ENCODE measurements at places on chromosomes 16 and 17.

DNA sequence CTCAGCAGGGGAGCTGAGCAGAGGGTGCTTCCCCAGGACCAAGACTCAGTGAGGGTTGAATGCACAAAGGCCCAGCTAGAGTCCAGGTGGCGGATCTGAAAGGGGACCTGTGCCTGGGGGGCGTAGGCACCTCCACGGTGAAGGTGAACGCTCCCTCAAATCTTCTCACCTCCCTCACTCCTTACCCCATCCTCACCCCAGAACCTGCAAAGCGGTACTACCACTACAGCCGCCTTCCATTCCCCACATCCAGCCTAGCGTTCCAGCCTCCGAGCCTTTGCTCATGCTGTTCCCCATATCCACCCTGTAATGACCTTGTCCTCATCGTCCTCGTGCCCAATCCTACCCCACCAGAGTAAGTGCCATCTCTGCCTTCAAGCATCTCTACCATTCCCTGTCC is 30.6 kb downstream of the TRPV3 start:
- DNase-seq: no peak

DNA sequence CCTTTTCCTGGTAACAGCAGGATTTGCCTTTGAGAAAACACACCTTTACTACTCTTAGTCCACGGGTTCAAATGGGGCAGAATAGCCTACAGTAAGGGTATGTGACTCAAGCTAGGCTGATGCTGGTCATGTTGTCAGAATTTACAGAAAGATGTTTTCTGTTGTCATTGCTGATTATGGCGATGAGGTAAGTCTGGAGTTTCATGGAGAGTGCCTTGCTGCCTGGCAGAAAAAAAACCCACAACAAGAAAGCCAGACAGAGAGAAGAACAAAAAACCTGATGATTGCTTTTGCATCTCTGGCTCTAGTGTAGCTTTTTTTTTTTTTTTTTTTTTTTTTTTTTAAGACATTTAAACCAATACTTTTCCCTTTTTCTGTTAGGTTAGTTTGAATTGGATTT is 47.9 kb downstream of the SLC6A4 start:
- DNase-seq: no peak

- peak; percentile 25 for DNase-seq
These were observed 51.8 kb downstream of the SMPD3 start for GRCh38 chr16:68396481-68396880.

DNA sequence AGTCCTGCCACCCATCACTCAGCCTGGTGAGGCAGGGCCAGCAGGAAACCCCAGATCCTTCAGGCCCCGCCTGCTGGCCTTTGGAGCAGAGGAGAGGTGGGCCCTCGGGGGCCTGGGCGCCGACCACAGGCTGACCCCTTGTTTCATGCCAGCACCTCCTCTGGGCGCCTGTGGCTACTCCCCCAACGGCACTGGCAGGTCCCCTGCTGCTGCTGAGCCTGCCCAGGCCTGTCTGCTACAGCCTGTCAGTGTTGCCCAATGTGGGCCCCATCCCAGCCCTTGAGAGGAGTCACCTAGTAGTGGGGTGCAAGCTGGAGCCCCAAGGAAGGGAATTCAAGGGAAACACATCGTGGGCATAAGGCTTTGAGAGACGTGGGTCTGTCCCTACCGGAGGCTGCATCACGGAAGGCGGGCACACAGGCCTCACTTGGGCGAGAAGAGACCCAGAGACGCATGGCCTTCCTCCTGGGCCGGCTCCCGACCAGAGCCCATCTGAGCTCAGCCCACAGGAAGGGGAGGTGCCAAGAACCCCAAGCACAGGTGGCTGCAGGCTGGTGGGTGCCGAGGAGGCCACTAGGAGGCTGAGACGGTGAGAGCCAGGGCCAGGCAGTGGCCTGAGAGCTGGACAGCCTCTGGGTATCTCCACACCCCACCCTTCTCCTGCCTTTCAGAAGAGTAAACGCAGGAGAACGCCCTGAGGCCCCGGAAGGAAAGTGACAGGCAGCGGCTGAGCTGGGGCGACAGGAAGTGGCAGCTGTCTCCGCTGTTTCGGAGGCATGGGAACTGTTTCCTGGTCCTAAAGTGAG is 8.0 kb upstream of the FASN start:
- DNase-seq: peak; percentile 68

DNA sequence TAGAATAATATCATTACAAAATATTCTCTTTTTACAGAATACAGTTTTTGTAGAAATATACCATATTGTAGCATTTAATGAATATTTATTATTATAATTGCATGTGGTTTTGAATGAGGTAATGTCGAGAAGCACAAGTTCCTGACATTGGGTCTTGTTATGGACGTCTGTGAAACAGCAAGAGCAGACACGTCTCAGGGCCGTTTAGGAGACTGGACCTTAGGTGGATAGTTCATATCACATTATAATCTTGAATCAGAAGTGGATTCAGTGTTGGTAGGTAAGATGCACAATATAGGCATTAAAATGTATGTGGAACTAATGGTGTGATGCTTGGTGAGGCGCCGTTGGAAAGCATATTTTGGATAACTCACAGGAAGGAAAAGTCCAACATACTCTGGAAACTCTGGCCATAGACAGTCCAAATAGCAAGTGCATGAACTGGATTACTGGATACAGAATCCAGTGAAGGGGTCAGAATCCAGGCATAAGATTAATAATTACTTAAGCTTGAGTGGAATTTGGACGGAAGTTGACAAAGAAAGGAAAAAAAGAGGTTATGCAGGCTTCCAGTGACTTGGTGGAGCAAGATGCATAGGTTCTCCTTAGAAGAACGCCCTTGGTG is 17.2 kb downstream of the ABCA8 start:
- no peak for DNase-seq

- DNase-seq: no peak
These were observed 215.8 kb downstream of the CDH8 start for GRCh38 chr16:61820398-61820797.

DNA sequence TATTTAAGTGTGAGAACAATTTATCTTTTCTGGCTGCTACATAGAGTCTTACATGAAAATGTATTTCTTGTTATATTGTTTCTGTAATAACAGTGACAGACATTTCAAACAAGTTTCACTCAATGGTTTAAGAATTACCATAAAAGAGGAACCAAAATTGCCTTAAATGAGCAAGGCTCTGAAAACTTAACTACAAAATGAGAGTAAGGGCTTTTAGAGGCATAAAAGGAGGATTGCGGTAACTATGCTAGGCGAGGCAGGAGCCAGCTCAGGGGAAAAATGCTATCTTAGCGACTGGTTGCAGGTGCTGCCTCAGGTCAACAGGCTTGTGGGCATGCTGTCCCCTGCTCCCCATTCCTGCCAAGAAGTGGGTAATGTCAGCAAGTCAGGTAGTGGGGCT is 81.7 kb upstream of the MSI2 start:
- DNase-seq: no peak

GRCh38 chr17:51912939-51913338 is 245.6 kb downstream of the CA10 start:
- DNase-seq: no peak

GRCh38 chr17:69357701-69358100 is 30.8 kb upstream of the ABCA5 start:
- DNase-seq: no peak

DNA sequence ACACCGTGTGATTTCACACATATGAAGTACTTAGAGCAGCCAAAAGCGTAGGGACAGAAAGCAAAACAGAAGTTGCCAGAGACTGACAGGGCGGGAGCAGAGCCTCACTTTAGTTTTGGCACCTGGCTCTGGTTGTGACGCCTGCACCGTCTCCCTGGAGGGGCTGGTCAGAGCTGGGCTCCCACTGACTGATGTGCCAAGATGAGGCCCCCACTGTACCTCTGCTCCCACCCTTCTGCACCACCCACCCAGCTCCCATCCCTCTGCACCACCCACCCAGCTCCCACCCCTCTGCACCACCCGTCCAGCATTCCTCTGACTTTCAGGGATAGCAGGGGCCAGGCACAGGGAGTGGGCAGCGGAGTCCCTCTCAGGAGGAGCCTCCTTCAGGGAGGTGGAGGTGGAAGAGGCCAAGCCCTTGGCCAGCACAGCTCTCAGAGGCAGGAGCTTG is 3.2 kb upstream of the PRSS21 start:
- DNase-seq: no peak

GRCh38 chr16:29820271-29820701 is at the start of gene MVP:
TSS of gene MVP (plus strand) at chr16:29820462. CDS start at chr16:29830550, 10,088 bp downstream.
- peak; percentile 88 for DNase-seq

- DNase-seq: peak; percentile 64
These were observed 352 bp upstream of the VMO1 start for GRCh38 chr17:4786516-4786915.

DNA sequence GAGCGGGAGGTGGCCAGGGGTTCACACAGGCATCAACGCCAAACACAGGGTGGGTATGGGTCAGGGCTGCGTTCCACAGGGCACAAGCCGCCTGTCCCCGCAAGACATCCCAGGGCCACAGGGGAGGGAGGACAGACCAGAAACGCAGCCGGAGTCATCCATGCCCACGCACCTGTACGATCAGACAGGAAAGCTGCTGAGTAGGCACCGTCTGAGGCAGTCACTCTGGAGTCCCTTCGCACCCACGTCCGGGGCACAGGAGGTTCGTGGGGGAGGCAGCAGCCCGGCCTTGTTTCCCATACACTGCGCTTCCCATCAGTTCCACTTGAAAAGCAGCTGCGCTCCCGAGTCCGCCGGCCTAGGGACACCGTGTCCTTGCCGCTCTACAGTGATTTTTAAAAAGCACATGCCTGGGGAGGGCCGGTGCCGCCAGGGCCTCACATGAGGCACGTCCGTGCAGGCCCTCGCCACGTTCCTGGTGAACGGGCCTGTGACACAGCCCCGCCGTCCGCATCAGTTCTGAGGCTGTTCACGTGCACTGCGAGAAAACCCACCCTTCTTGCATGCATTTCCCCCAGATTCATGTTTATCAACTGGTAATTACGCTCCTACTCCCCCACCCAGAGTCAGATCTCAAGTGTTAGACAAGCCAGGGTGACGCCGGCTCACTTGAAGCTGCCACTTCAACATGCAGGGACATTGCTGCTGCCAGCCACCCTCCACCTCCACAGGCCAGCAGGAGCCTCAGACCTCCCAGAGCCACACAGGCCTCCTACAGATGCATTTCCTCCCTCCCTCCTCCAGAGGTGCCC is 34.8 kb downstream of the WDR45B start:
- DNase-seq: no peak

GRCh38 chr17:35568561-35568960 is 7.9 kb upstream of the SLFN14 start:
- DNase-seq: no peak

DNA sequence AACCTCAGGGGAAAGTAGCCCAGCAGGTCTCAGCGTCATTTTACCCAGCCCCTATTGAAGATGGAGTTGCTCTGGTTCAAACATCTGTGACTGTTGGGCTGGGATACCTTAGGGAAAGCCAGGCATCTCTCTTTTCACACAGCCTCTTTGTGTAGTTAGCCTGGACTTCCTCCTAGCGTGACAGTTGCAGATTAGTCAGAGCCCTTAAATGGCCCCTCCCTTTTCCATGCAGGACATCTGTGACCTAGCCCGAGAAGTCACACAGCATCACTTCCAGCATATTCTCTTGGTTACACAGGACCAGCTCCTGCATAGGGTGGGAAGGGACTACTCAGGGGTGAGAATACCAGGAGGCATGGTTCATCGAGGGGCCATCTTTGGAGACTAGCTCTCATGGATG is 375.0 kb upstream of the RBFOX1 start:
- peak; percentile 2 for DNase-seq

DNA sequence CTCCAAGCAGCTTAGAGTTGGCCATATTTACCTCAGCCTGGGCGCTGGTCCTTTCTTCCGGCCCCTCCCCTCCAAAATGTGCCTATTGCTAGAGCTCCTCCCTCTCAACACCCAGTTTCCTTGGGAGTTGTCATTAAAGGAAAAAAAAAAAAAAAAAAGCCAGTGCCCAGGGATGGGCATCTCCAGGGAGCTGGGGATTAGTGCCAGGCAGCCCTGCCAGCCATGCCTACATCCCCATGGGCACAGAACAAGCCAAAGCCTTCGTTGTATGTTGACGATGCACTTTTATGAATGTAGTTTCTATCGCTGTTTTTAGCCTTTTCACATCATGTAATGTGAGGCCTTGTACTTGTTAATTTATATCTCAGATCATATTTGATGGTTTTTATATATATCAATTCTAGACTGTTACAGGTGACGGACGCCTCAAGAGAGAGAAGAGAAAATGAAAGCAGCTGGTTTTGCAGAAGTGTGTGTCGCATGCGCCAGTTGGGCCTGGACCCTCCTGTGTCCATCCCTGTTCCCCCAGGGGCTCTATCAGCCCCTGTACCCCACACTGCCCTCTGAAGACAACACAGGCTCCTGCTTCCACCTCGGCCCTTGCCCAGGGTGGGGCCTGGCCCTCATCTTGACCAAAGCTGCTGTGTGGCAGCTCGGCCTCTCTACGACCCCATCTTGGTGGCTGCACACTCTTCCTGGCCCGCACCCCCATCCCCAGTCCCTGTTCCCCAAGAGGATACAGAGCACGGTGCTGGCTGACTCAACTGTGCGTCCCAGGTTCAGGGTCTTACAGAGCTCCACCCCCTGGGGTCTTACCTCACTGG is 4.8 kb downstream of the LIMD2 start:
- DNase-seq: no peak

- DNase-seq: no peak
These were observed 612.1 kb downstream of the MAF start for GRCh38 chr16:78988361-78988969.

DNA sequence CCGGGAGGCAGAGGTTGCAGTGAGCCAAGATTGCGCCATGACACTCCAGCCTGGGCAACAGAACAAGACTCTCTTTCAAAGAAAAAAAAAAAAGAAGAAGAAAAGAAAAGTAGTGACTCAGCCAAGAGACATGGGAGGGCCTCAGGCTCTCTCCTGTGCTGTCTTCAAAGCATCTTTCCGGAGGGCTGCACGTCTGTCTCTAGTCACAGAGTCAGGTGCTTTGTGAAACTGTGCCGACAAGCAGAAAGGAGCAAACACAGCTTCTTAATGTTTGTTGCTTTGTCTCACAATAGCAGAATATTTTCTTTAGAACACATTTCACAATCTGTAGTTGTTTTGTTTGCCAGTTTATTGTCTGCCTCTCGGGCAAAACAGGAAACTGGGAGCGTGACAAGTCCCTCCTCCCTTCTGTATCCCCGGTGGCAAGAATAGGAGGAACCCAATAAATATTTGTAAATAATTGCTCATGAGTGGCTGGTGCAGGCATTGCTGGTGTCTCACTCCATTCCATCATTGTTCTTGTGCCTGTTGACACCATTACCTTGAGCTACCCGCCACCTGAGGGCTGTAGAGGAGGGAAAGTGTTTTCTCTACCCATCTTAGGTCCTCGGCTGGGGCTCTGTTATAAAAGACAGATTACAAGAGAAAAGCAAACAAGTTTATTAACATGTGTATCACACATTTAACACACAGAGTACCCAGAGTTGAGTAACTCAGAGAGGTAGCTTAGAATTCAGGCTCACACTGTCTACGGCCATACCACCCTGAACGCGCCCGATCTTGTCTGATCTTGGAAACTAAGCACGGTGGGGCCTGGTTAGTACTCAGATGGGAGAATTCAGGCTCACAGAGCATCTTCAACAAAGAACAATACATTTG is 5.5 kb downstream of the GAST start:
- no peak for DNase-seq

GRCh38 chr17:6070430-6070912 is 292 bp downstream of the WSCD1 start:
- no peak for DNase-seq

Measured in muscle of leg (tissue), 16 donors.